ENCODE measurements at places on chromosomes 3 and 15.
A peak's percentile ranks its signal among the peaks of the same experiment; 100 is the strongest.

DNA sequence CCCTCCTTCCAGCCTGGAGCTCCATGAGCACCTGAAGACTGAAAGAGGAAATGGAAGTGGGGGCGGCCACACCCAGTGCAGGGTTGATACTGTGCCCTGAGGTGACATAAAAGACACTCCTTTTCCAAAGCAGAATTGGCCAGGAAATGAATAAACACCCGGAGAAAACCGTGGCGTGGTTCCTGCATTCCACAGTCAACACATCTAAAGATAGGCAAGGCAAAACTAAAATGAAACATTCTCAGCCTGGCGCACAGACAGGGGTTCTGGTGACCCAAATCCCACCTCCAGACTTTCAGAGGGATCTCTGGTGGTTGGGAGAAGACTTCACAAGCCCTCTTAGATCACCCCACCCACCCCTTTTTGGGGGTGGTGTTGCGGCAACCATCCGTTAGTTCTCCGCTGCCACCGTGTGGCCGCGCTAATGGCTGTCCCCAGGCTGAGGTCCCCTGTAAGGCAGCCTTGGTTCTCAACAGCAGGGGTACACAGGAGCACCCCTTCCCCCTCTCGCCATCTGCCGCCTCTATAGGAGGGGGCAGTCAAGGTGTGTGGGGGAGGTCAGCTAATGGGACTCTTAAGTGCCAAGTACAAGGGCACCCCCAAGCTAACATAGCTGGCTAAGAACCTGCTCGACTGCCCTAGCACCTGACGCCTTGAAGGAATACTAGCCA, 2.5 kb upstream of the MST1R start:
- DNase-seq = peak; percentile 68

GRCh38 chr3:150605998-150606641, 3.0 kb downstream of the SELENOT start:
- peak; percentile 57 for DNase-seq

DNA sequence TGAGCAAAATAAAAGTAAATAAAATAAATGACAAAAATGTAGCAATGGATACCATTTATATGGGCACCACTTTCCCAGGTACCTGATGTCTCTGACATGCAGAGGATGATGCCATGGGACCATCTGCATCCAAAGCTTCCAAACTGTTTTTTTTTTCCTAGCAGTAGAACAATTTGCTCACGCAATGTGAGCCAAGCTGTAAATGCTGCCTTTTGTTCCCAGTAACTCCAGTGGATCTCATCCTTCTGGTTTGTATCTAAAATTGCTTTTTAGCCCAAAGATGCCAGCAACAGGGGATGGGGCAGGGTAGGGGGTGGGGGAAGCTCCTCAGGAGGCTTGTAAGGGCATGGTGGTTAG, 32.7 kb downstream of the SLC12A8 start:
- no peak for DNase-seq

- DNase-seq = peak; percentile 8
Observed at GRCh38 chr3:188202358-188203138, 48.6 kb downstream of the LPP start.

- no peak for DNase-seq
Observed at GRCh38 chr3:114299941-114300624, 6.3 kb downstream of the TIGIT start.

DNA sequence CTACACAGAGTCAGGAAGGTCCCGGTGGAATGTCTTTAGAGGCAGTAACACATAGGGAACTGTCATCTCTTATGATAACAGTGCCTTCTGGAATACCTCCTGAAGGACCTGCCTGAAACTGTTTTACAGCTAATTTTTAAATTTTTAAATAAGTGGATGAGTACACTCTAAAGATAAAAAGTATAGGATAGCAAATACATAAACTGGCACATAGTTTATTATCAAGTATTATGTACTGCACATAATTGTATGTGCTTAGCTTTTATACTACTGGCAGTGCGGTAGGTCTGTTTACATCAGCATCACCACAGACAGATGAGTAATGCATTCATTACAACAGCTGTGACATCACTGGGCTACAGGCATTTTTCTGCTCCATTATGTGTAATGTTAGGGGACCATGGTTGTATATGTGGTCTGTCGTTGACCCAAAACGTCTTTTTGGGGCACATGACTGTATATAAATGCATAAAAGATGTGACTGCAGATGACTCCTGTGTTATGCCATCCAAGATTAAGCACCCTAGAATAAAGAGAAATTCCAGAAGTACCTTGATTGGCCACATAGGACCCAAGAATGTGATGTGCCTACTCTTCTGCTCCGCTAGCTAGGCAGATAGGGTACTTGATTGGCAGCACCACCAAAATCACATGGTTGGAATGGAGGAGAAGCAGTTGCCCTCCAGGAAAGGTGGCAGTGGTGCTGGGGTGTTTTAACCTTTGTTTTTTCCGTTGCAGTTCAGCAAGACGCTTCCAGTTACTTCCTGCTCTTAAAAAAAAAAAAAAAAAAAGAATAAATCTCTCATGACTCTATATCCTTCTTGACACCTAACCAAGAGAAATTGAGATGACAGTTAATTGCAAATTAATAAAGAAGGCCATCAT, 3.3 kb downstream of the VPS8 start:
- peak; percentile 21 for DNase-seq

DNA sequence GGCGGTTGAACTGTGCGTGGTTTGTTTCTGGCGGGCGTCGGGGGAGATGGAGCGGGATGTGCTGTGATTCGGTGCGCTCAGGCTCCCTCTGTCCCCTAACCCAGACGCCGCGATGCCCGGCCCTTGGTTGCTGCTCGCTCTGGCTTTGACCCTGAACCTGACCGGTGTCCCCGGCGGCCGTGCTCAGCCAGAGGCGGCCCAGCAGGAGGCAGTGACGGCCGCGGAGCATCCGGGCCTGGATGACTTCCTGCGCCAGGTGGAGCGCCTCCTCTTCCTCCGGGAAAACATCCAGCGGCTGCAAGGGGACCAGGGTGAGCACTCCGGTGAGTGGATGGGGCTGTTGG, 1.2 kb downstream of the TRH start:
- DNase-seq = no peak

GRCh38 chr3:144390786-144391185, 419.2 kb downstream of the DIPK2A start:
- no peak for DNase-seq

DNA sequence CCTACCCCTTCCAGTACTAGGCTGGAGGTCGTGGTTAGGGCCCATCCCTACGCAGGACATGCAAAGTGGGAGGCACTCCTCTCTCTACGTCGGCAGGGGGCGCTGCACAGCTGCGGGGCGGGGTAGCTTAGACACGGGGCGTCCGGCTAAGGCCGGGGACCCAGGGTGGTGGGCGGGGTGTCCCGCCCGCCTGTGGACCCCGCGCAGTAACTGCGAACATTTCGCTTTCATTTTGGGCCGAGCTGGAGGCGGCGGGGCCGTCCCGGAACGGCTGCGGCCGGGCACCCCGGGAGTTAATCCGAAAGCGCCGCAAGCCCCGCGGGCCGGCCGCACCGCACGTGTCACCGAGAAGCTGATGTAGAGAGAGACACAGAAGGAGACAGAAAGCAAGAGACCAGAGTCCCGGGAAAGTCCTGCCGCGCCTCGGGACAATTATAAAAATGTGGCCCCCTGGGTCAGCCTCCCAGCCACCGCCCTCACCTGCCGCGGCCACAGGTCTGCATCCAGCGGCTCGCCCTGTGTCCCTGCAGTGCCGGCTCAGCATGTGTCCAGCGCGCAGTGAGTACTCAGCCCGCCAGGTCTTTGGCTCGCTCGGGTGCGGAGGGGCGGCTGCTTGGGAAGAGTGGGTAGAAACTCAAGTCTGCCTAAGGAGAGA, at the start of gene IL12A:
Gene IL12A, plus strand, starts transcription at position 219 of the 655 bp plus-strand sequence.
- peak; percentile 71 for DNase-seq

GRCh38 chr15:62063825-62064635, 2.7 kb upstream of the C2CD4A start:
- no peak for DNase-seq

- no peak for DNase-seq
Observed at GRCh38 chr3:114857299-114857701, 289.8 kb downstream of the ZBTB20 start.

DNA sequence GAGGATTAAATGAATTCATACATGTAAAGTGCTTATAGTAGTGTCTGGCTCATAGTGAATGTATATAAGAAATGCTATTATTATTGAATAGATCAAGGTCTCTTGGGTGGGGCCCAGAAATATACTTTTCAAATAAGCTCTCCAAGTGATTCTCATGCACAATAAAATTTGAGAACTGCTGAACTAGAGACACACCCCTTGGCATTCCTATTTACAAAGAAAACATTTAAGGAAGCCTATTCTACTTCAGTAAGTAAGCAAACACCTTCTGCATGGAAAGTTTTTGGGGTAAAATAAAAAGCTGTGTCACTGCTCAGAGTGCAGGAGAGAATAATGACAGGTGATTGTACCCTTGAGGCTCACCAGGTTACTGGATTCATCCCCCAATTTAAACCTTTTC, 75.2 kb downstream of the EOMES start:
- no peak for DNase-seq

- peak; percentile 3 for DNase-seq
Observed at GRCh38 chr3:56005196-56005805, 463.0 kb downstream of the ERC2 start.

- DNase-seq = peak; percentile 96
Observed at GRCh38 chr3:151445273-151446001, 15.4 kb downstream of the IGSF10 start.

- no peak for DNase-seq
Observed at GRCh38 chr3:188323067-188323842, 169.3 kb downstream of the LPP start.

DNA sequence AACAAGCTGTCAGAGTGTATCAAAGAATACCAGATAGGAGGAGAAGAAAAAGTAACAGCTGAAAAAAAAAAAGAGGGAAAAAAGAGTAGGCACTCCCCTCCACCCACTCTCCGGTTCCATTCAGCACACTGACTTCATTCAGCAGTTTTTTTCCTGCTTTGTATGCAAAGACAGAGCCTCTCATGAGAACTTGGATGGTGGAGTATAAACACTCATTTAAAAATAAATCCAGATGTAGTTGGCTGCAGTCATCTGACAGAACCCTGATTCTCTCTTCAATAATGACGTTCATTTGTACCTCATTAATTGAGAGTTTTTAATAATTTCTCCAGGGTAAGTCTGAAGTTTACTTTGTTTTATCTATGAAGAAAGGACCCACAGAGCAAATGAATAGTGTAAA, 81.0 kb downstream of the TMEM108 start:
- DNase-seq = no peak

GRCh38 chr3:186532598-186533072, 11.5 kb downstream of the CRYGS start:
- peak; percentile 91 for DNase-seq

- no peak for DNase-seq
Observed at GRCh38 chr3:52230461-52230860, 5.0 kb upstream of the TLR9 start.

- DNase-seq = peak; percentile 30
Observed at GRCh38 chr3:147518465-147518864, 109.3 kb downstream of the ZIC1 start.

DNA sequence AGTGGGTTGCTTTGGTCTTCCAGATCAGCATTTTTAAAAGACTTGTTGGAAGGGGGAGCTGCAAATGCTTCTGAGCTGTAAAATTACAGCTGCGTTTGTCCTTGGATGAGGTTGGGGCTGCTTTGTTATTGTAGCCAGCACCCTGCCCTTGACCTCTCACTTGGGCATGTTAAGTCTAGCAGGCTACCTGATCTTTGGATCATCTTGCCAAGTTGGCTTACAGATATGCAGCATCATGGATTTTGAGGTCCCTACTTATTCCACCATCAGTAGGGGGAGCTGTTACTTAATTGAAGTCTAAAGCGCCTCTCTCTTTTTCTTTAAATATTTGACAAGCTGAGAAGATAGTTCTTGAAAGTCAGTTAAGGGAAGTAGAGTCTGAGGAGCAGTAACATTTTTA, 793.0 kb downstream of the MCTP2 start:
- peak; percentile 70 for DNase-seq

- peak; percentile 7 for DNase-seq
Observed at GRCh38 chr15:29568840-29569532, 253.3 kb downstream of the TJP1 start.

DNA sequence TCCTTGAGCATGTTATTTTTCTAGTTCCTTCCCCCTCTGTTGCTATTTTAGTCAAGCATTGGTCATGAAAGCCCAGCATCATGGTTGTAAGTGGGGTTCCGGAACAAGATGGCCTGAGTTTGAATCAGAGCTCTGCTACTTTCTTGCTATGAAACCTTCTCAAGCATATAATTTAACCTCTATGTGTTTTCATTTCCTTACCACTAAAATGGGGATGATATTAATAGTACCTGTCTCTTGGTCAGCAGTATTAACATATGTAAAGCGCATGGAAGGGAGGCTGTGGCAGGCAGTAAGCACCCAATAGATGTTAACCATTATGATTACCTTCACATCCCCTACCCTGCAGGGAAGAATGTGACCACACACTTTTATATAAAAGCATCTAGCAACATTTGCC, 14.3 kb upstream of the SPRED1 start:
- no peak for DNase-seq

- DNase-seq = no peak
Observed at GRCh38 chr3:34844323-34844620, 795.1 kb upstream of the ARPP21 start.

DNA sequence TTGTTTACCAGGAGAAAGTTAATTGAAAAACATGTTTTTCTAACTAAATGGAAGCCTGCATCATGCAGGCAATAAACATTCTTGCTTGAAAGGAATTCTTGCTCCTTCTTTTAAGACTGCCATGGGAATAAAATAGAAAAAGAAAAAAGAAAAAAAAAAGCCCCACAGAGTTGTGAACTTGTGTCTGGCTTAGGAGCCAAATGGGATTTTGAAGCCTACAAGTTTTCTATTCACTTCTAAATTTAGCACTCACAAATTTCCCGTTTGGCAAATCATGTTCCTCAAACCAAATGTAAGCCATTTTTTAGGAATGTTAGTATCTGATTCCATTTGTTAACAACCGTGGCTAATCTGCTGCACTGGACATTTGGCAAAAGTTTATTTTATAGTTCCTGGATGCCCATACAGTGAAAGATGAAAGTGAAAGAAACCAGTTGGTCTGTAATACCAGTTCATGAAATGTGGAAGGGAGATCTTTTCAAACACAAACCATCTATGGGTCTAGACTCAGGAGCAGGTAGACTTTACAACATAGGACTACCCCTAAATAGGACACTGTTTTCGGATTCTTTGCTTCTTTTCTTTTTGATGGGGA, 133.8 kb upstream of the GMNC start:
- DNase-seq = no peak

DNA sequence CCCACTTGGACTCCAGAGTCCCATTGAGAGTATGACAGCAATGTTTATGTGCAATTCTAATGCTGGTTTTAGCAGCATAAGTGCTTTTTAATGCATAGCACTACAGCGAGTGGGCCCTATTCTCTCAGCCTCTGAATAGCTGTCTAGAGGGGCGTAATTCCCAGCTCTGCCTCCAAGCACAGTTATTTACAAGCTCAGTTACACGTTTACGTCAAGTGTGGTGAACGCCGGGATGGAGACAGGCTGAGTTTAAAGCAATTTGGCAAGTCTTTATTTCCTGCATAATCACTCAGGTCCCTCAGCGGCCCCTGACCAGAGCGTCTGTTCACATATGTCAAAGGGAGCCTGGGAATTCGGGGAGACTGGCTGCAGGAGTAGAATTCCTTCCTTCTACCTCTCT, 43.9 kb downstream of the SOX14 start:
- DNase-seq = no peak
